ENCODE measurements at places on chromosomes 7 and 10.

- no peak for DNase-seq
These were observed 11.4 kb downstream of the GPR26 start for GRCh38 chr10:123677556-123677955.

DNA sequence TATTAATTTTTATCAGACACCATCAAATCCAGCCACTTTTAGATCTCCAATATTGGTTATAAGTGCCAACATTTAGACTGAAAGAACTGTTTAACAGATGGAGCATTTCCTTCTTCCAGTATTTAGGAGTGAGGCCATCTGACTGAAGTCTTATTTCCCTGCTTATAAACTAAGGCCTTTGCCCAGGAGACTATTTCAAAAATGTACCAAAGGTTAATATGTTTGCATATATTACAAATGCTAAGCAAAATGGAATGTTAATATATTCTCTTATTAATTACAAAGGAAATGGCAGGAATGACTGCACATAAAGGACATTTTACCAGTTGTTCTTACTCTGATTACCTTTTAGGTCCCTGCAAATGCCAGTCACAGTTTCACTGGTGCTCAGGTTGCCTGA is 238.9 kb upstream of the PLXNA4 start:
- no peak for DNase-seq

DNA sequence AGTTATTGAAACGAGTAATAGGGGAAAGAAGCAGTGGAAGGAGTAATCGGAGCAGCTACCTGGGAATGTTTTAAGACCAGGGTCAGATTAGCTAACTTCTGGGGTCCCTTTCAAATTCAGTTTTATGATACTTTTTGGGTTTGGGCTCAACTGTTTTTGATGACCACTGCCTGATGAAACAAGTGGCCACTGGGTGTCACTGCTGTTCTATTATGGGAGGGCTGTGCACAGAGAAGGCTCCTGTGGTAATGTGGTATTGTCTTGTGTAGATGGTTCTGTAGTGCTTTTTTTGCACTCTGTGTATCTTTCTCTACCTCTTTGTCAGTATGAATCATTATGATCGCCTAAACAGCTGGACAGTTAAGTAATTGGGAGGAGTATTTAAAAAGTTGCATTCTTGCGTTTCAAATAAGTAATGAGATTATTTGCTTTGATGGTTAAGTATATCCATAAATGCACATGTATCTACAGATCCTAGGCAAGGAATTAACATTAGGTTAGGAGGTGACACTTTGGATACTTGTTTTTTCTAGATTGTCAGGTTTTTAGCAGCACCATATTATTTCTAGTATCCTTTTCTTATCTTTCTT is 128.4 kb downstream of the ABCA13 start:
- no peak for DNase-seq

- no peak for DNase-seq
These were observed 123.3 kb downstream of the PRPF18 start for GRCh38 chr10:13709931-13710650.

DNA sequence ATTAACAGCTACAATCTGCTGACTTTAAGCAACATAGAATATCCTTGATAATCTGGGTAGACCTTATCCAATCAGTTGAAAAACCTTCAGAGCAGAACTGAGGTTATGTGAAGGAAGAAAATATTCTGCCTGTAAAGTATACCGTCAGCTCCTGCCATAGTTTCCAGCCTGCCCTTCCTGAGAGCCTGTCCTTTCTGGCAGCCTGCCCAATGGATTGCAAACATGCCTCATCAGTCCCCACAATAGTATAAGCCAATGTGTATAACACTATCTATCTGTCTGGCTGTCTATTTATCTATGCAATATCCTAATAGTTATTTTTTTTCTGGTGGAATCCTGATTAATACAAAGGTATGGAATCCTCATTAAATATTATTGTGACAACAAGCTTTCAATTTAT is 489.2 kb upstream of the KCND2 start:
- DNase-seq: no peak

DNA sequence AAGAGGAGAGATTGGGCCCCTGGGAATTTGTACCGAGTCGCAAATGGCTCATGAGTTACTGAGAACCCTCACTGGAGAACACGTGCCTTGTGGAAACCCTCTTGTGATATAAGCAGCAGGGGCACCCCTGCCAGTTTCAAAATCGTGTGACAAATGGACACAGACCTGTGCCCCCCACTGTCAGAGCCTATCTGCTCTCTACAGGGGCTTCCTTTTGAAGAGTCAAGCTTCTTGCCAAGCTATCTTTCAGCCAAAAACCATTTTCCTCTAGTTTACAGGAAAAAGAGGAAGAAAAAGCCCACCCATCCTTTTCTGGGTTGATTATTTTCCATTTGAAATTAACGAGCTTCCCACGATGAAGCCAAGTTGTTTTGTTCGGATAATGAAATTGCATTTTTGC is 64.1 kb upstream of the MPP7 start:
- no peak for DNase-seq

Data from stimulated activated CD8-positive, alpha-beta memory T cell treated with anti-CD3 and anti-CD28 coated beads, Interleukin-2, amount 100 ng/mL, for 1 hour (primary cell).